ENCODE measurements at places on chromosomes 11 and 22. TPM values are rescaled to one million over a fixed set of nuclear protein-coding genes. Genes with fewer than 3 reads are reported as not detected.
A peak's percentile ranks its signal among the peaks of the same experiment; 100 is the strongest.

DEUP1 gene
- total RNA-seq = not detected

DNA sequence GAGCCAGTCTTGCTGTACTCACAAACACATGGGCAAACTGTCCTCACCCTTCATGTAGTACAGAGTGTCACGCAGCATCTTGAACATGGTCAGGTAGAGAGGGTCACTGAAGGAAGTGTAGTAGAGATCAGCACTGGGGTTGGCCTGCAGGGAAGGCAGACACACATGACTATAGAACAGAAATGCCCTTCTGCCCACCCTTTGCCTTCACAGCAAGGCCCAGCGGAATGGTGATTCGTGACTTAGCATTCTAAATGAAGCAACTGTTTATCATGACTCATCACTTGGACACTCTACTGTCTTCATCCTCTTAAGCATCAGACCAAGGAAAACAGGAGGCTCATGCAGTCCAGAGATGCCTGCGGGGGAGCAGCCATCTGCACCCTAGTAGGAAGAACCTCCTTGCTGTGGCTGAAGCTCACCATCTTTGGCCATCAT lies 33.4 kb downstream of the SERPIND1 start:
- H3K27me3 ChIP-seq = no peaks in the 10 kb centered on the region
- H3K36me3 ChIP-seq = peaks cover 34% of the 10 kb centered on the region
- peak; percentile 36 for DNase-seq
- no peak overlapping the region for H3K4me3 ChIP-seq
- H3K27ac ChIP-seq = no peak overlapping the region

- H3K4me1 ChIP-seq = no peaks in the 10 kb centered on the region
- no peak overlapping the region for H3K27ac ChIP-seq
- no peak overlapping the region for H3K4me3 ChIP-seq
Observed at GRCh38 chr11:71238941-71239340, 13.4 kb downstream of the SHANK2 start.

- H3K27ac ChIP-seq = no peak overlapping the region
- no peak for DNase-seq
- H3K4me1 ChIP-seq = no peaks in the 10 kb centered on the region
- no peaks in the 10 kb centered on the region for H3K36me3 ChIP-seq
- no peak overlapping the region for H3K4me3 ChIP-seq
Observed at GRCh38 chr11:111792955-111793500, 26.8 kb upstream of the PPP2R1B start.

OR51B5 gene
- total RNA-seq = 0.28 TPM

DNA sequence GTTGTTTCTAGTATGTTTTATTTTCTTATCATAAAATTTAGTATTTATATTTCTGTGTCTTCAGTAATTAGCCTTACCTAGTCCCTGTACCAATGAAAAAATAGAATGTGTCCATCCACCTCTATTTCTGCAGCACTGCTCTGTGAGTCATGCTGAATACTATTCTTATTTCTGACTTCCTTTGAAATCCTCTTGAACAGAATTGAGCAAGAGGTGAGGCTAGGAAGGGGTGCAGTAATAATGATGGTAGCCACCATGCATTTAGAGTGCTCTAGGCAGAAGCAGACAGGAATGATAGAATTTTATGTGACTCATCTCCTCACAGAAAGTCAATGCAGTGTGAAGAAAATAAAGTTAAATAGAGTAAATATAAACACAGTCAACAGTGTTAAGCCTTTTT lies 60.0 kb downstream of the OR10A6 start:
- no peak overlapping the region for H3K4me3 ChIP-seq
- no peaks in the 10 kb centered on the region for H3K27me3 ChIP-seq
- 0 out of 2 replicates have a peak, but pooled peaks cover 2% of the 10 kb centered on the region for H3K36me3 ChIP-seq
- no peak for DNase-seq
- no peaks in the 10 kb centered on the region for H3K4me1 ChIP-seq

Measured in SJCRH30 (cell line).